ENCODE measurements at places on chromosomes 4 and X. TPM values are rescaled to one million over a fixed set of nuclear protein-coding genes. Genes with fewer than 3 reads are reported as not detected.

NKX3-2 gene
- total RNA-seq: not detected

STS gene
- 11.5 TPM for total RNA-seq

ANOS1 gene
- 92.7 TPM for total RNA-seq

FOXP3 gene
- total RNA-seq: not detected

IGFBP7 gene
- 59.1 TPM for total RNA-seq

REPS2 gene
- 26.3 TPM for total RNA-seq
